ENCODE measurements at places on chromosomes 12 and 14. TPM values are rescaled to one million over a fixed set of nuclear protein-coding genes. Genes with fewer than 3 reads are reported as not detected.

DCN gene
- total RNA-seq: 2,230 TPM

CCDC177 gene
- not detected for total RNA-seq

ATF7IP gene
- 71.1 TPM for total RNA-seq

LRP1 gene
- total RNA-seq: 591 TPM

KRT77 gene
- total RNA-seq: not detected

KSR2 gene
- total RNA-seq: not detected

NFATC4 gene
- total RNA-seq: 223 TPM

SLC5A8 gene
- not detected for total RNA-seq

TMCC3 gene
- total RNA-seq: not detected

CGRRF1 gene
- total RNA-seq: 19.8 TPM

INHBE gene
- total RNA-seq: 1.3 TPM

P2RX4 gene
- total RNA-seq: 21.1 TPM

OR4N2 gene
- not detected for total RNA-seq

ZNF891 gene
- 2.1 TPM for total RNA-seq

MGP gene
- 74.1 TPM for total RNA-seq

GZMB gene
- not detected for total RNA-seq

XPOT gene
- 173 TPM for total RNA-seq

TPPP2 gene
- total RNA-seq: not detected

GLIPR1 gene
- total RNA-seq: 38.9 TPM

POLR3B gene
- total RNA-seq: 8.4 TPM

KRT85 gene
- total RNA-seq: not detected

CPM gene
- 1.0 TPM for total RNA-seq

LGALS3 gene
- total RNA-seq: 90.8 TPM

PDE3A gene
- 27.8 TPM for total RNA-seq

OR6S1 gene
- total RNA-seq: not detected

PLEK2 gene
- not detected for total RNA-seq

MANSC4 gene
- not detected for total RNA-seq

RFLNA gene
- 1.4 TPM for total RNA-seq

ARL1 gene
- total RNA-seq: 112 TPM
